ENCODE measurements at places on chromosomes 1 and 21.

DNA sequence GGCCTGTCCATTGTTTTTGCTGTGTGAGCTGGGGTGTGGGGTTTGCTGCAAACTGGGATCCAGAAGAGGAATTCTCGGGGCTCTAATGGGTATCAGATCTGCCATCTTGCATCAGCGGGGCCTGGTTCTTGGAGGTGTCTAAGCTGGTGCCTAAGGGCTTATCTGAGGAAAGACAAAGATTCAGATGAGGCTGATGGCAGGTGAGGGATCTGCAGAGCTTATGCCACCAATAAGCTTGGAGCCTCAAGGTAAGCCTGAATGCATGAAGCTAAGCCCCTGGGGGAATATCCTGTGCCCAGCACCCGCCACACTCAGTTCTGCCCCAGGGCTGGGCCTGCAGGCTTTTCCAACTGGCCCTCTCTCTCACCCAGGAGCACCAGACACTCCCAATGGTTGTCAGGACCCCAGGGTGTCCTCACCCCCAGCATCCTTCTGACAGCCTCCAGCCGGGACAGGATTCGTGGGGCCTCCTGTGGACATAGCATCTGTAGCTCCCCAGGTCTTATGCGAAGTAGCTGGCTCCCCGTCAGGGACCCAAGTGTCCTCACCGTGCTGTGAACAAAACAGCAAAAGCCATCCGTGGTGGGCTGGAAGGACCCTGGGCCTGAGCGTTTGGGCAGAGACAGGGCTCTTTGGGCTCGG is 9.5 kb upstream of the GSTM3 start:
- DNase-seq, result no peak

DNA sequence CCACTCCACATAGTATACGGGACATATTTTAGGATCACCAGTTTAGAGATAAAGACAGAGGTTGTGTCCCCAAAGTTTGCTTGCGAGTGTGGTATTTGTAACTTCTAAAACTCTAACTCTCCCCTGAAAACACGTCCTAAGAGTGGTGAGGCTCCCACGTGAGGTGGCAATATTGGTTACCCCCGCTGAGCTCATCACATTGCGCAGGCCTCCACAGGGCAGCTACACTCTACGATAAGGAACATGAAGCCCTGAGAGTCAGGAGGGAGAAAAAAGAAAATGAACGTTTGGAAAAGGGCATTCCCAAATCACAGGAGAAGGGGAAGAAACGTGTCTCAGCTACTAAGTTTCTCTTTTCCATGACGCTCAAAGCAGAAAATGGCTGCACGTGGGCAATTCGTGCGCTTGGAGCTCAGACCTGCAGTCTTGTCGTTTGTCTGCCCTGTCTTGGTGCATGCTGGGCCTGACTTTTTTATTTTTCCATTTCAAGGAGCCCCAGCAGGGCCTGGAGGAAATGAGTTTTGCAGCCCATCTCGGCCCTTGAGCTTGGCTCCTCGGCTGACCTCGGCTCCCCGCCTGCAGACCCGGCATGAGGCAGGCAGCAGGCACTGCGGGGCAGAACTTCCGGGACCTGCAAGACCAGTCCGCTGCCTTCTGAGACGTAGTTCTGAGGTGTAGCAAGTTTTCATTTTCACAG is 25.7 kb downstream of the ERG start:
- DNase-seq, result no peak

DNA sequence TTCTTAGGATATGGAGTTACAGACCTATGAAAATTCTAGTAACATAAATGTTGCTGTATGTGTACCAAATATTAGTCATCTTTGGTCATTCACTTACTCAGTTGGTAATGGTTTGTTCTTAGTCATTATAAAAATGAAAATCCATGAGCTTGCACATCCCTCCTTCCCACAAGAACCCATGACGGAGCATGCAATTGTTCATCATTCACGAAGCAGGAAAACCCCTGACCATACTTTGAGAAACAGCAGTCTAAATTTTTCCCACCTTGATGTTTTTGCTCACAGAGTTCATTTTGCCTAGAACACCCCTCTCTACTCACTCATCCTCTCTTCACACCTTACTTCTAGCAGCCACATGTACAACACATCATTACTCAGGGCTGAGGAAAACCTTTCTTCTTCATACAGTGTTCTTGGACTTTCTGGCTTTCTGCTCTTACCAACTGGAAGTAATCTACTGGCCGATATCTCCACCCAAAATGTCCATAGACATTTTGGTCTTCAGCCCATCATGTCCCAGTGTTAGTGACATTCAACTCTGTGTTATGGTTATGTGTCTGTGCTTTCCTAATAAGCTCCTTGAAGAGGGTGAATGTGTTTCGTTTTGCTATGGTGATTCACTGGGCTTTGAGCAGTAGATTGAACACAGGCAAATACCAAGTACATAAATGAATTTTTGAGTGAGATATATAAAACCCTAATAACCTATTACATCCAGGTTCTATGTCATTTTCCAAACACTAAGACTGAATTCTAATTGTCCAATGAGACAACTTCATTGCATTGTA is 189.9 kb downstream of the ZC3H11B start:
- DNase-seq, result no peak

GRCh38 chr1:43414634-43415223 is 25.0 kb downstream of the SZT2 start:
- no peak for DNase-seq

DNA sequence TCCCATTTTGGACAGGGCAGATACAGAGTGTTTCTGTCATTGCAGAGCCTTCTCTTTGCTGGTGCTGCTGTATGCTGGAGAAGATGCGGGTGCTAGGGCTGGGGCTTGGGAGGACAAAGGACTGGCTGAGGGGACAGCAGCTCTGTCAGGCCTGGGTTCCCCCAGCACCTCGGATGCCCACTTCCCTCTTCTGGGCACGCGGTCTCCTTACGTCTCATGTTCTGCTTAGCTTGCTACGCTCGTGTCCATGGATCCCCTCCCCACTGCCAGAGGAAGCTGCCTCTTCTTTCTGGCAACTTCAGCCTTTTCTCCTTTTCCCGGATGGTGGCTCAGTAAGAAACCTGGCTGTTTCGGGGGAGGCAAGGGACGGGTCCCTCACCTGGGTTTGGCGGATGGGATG is 75.7 kb downstream of the ARHGEF10L start:
- DNase-seq, result no peak

DNA sequence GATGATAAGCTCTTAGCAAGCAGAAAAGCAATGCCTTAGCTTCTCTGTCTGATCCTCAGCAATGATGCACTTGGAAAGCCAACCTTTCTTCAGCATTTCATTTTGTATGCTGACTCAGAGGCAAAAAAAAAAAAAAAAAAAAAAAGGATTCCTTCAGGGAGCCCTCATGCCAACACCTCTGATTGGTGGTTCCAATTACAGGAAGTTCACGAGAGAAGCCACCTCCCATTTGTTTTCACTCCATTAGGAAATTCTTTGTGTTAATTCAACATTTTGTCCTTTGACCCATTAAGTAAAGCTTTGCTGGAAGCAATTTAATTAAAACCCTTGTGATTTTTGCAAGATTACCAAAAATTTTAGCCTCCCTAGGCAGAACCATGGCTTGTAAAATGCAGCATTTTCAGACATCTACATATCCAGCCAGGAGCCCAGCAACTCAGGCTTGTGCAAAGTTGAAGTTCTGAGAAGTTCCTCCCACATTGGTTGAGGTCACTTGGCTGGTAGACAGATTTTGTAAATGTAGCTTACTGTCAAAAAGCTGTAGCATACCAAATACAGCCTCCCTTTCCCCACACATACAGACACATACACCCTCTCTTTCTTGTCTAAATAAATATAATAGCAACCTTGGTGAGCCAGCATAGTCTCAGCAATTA is 27.1 kb upstream of the VTCN1 start:
- DNase-seq, result no peak

DNA sequence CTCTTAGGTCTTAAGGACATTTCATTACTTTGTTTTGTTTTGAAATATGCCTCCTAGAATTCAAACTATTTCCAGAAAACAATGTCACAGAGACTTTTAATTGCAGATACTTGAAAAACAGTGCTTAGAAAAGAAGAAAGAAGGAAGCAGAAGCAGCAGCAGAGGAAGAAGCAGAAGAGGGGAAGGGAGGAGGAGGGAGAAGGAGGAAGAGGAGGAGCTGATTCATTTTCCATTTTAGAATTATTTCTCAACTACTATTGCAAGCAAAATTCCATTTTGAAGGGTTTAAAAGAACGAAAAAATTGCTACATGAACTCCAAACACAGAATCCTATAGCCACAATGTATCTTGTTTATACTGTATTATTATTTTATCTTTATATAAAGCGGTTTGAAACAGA is 13.9 kb downstream of the RC3H1 start:
- DNase-seq, result no peak

DNA sequence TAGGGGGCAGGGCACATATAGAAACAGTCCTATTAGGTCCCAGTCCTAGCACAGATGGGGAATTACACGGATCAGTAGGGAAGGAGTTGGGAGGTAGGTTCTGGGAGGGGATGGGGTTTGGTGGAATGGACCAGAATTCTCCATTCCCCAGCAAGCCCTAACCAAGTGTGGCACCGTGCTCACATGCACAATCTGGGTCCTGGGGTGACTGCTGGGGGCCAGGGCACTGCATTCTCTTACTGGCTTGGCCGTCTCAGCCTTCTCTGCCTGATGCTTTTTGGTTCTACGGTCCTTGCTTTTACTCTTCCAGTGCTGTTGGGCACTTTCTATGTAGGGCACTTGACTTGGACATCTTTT is 53.9 kb downstream of the NENF start:
- no peak for DNase-seq

DNA sequence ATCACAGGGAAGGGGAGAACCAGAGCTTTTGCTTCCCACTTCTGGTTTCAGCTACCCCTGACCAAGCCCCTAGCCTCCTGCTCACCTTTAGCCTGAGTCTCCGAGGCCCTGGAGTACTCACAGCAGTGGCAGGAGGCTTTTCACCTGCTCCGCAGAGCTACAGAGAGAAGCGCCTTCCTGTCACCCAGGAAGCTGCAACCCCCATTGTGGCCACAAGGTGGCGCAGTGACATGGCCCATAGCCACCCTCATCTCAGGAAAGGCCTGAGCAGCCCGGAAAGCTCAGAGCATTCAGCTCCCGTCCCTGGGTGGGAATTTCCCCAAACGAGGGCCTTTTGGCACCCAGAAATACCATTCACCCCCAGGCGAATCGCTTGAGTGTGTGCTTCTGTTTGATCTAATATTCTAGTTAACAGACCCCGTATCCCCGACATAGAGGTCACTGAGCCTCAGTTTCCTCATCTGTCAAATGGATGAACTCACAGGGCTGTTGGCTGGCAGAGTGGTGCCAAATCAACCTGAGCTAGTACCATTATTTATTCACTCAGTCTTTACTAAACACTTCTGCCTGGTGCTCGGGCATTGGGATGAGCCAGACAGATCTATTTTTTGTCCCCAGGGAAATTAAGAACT is 25.3 kb downstream of the A3GALT2 start:
- DNase-seq, result peak; percentile 87

DNA sequence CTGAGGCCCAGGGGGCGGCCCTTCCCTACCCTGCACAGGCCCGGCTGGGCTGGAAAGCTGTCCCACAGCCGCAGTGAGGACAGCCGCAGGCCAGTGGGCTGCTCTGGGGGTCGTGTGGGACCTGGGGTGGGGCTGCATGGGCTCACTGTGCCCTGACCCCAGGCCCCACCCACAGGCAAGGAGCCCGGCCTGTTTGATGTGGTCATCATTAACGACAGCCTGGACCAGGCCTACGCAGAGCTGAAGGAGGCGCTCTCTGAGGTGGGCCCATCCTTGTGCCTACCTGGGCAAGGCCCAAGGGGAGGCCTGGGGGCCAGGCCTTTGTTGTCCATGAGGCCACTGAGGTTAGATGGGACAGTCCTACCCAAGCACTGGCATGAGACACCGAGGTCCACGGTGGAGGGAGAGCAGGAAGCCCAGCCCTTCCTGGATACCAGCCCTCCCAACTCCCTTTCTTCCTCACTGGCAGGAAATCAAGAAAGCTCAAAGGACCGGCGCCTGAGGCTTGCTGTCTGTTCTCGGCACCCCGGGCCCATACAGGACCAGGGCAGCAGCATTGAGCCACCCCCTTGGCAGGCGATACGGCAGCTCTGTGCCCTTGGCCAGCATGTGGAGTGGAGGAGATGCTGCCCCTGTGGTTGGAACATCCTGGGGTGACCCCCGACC is 1.4 kb upstream of the GJC2 start:
- no peak for DNase-seq

GRCh38 chr1:155636397-155637153 is 26.6 kb downstream of the MSTO1 start:
- no peak for DNase-seq

GRCh38 chr1:64699327-64699726 is 45.5 kb upstream of the RAVER2 start:
- DNase-seq, result no peak

GRCh38 chr1:6893388-6893787 is 108.1 kb downstream of the CAMTA1 start:
- no peak for DNase-seq

GRCh38 chr1:147892216-147892615 is 10.4 kb upstream of the GJA8 start:
- DNase-seq, result no peak

DNA sequence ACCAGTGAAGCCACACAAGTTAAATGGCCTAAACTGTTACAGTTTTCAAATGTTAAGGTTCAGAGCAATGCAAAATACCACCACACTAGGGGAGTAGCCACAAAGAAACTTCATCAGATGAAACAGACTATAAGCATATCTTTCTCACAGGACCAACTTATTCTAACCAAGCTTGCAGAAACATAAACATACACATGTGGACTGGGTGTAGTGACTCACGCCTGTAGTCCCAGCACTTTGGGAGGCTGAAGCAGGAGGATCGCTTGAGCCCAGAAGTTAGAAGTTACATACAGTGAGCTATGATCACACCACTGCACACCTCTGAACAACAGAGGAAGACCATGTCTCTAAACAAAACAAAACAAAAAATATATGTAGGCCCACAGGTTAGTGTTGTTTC is 17.3 kb downstream of the WDR47 start:
- DNase-seq, result no peak

DNA sequence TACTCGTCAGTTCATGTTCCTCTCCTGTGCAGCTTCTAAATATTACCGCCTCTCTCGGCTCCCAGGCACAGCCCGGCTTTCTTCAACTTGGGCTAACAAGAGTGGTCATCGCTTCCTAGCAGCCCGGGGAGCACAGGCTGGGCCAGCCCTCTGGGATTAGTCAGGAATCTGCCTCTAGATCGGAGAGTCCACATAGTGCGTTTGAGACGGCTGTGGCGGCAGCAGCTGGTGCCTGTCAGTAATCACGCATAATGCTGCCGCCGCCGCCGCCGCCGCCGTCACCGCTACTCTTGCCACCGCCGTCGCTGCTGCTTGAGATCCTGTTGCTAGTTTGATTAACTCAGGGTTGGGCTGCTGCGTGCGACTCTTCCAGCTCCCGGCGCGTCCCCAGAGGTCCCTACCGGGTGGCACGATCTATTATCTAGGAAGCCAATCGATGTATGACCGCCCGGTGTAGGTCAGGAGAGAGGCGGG is at the start of gene RXRG:
TSS of gene RXRG (minus strand) at position 230 of the 474 bp plus-strand sequence. CDS start 233 bp downstream, outside the sequence.
- DNase-seq, result no peak

DNA sequence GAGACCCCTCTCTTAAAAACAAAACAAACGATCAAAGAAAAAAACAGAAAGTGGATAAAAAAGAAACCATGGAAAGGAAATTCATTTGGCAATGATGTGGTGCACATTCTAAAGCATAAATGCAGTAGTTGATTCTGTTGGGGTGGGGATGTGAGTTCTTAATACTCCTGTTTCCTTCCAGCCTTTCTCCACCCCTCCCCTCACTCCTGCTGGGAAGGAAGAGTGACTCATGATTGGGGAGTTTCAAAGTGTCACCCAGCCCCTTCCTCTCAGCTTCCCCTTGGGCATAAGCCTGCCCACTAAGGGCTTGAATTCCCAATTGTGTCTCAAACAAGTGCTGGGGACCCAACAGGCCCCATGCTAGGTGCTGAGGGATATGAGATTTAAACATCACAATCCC is 6.7 kb upstream of the PINK1 start:
- no peak for DNase-seq

GRCh38 chr1:169326261-169326955 is 41.2 kb downstream of the NME7 start:
- no peak for DNase-seq
